NCI-H1417 treated with DMSO at 0.1 percent for 48 hours (cell line): ENCODE measurements at places on chromosomes 6 and 20.

GRCh38 chr20:23358923-23359593 is 2.9 kb upstream of the GZF1 start:
- DNase-seq, result no peak

- no peak for DNase-seq
Observed at GRCh38 chr6:35496036-35496840, 641 bp downstream of the TEAD3 start.

GRCh38 chr6:135383301-135383700 is 114.2 kb downstream of the AHI1 start:
- no peak for DNase-seq

- DNase-seq, result no peak
Observed at GRCh38 chr6:168122521-168122920, 43.5 kb upstream of the FRMD1 start.

GRCh38 chr6:50600280-50600679 is 113.0 kb upstream of the TFAP2D start:
- DNase-seq, result no peak

GRCh38 chr6:70709826-70710225 is 42.1 kb downstream of the SMAP1 start:
- no peak for DNase-seq

DNA sequence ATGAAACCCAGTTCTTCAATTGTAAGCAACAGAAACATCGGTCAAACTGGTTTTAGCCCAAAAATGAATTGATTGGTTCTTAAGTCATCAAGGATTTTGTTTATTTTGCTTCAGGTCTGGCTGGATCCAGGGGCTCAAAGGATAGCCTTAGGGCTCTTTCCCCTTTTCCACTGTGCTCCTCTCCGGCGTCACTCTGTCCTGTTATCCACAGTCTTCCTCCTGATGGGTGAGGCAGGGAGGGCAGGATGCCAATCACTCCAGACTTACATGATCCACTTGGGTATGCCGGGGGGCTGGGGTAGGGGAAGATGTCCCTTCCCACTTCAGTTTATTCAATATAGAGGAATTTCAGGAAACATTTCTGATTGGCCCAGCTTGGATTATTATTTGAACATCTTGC is 40.0 kb downstream of the PLAGL2 start:
- no peak for DNase-seq

DNA sequence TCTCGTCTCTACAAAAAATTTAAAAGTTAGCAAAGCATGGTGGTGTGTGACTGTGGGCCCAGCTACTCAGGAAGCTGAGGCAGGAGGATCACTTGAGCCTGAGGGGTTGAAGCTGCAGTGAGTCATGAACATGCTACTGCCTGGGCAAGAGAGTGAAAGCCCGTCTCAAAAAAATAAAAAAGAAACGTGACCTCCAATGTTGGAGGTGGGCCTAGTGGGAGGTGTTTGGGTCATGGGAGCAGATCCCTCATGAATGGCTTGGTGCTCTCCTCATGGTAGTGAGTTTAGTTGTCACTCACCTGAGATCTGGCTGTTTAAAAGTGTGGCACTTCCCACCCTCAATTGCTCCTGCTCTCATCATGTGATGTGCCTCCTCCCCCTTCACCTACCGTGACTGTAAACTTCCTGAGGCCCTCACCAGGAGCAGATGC is 24.3 kb downstream of the RBL1 start:
- DNase-seq, result no peak

DNA sequence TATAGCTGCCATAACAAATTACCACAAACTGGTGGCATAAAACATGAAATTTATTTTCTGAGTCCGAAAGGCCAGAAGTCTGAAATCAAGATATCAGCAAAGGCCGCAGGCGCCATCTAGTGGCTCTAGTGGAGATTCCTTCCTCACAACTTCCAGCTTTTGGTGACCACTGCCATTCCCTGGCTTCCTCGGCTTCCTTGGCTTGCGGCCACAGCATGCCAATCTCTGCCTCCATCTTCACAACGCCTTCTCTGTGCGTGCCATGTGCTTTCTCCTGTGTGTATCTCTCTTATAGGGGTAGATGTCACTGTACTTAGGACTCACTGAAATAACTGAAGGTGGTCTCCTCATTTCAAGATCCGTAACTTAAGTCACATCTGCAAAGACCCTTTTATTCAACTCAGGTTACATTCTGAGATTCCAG is 5.4 kb upstream of the PLAGL1 start:
- no peak for DNase-seq

GRCh38 chr20:18943542-18943941 is 130.0 kb downstream of the SCP2D1 start:
- no peak for DNase-seq

- no peak for DNase-seq
Observed at GRCh38 chr6:22146931-22147701, 149.7 kb downstream of the PRL start.

GRCh38 chr20:10433623-10434466 is at the start of gene MKKS:
TSS of gene MKKS (minus strand) at chr20:10434222. CDS start at chr20:10413514, 20,708 bp downstream.
- DNase-seq, result peak; percentile 90

DNA sequence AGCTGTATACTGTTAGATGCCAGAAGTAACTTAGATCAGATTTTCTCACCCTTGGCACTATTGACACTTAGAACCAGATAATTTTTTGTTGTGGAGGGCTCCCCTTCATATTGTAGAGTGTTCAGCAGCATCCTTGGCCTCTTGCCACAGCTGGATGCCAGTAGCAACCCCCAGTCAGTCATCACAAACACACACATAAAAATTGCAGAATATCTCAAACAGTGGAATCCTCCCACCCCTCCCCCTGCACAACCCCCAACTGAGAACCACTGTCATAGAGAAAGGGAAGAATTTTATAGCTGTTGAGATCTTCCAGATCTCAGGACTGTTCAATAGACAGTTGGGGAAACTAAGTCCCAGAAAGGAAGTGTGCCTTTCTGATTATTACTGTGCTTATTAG is 81.2 kb upstream of the VSTM2L start:
- DNase-seq, result no peak

DNA sequence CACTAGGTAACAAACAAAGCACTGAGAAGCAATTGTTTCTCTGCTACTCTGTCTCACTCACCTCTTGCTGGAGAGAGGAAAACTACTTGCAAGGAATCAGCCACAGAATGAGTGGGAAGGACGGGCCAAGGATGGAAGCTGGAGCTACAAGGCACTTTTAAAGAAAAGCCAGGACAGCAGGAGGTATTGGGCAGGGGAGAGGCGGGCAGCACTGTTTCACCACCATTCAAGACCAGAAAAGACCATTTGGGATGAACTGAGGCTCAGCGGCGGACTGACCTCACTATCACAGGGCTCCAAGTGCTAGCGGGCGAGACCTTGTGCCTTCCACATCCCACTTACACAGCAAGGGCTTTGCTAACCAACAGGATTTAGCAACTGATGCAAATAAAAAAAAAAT is 137.4 kb downstream of the IPCEF1 start:
- DNase-seq, result no peak

- no peak for DNase-seq
Observed at GRCh38 chr6:18613319-18613925, 226.3 kb downstream of the RNF144B start.

GRCh38 chr6:508614-509013 is 117.1 kb downstream of the IRF4 start:
- DNase-seq, result no peak

DNA sequence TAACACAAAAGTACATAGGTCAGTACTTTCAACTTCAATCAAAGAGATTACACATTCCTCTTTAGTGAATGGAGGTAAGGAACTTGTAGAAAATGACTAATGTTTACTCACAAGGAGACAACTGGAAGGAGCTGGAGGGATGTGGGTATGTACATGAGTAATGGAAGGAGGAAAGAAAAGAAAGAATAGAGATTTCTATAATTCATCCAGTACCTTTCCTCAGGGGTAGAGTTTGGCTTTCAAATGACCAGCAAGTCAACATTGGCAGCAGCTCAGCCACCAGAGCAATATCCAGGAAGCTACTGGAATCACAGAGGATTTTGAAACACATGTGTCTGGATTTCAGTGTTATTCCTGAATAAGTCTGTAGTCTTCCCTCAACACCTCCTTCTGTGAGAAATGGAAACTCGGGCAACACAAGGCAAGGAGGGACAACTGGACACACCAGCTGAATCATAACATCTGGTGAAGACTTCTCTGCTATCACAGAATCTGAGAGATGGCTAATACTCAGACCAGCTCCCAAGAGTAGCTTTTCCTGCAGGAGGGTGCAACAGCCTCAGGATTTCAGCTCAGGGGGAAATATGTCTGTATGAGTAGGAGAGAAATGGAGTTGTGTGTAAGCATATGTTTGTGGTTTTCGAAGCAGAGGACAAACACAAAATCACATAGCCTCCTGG is 98.8 kb downstream of the HAO1 start:
- no peak for DNase-seq

- no peak for DNase-seq
Observed at GRCh38 chr6:161526794-161527193, 252.9 kb upstream of the AGPAT4 start.

DNA sequence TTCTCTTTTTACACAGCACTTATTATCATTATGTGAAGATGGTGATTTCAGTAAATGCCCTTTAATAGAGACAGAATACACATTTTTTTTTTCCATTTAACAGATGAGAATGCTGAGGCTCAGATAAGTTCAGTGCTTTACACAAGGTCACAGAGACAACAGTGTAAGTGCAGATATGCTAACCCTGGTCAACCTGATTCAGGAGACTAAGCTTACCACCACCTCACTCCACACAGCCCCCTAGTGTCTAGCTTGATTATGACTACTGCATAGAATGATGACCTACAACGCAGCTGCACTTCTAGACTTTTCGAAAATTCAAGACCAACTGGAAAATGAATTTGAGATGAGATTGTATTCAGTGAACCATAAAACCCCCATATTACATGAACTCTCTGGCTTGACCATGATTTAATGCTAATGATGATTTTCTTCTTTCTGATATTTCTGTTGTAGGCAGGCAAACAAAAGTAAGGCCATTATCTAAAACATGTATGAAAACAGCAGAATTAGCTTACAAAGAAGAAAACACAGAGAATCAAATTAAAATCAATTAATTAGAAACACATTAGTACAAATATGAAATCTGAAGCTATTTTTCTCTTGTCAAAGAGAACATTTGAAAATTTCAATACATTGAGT is 212.1 kb upstream of the PHACTR1 start:
- DNase-seq, result no peak

GRCh38 chr6:40599555-40599954 is 12.4 kb upstream of the LRFN2 start:
- no peak for DNase-seq

DNA sequence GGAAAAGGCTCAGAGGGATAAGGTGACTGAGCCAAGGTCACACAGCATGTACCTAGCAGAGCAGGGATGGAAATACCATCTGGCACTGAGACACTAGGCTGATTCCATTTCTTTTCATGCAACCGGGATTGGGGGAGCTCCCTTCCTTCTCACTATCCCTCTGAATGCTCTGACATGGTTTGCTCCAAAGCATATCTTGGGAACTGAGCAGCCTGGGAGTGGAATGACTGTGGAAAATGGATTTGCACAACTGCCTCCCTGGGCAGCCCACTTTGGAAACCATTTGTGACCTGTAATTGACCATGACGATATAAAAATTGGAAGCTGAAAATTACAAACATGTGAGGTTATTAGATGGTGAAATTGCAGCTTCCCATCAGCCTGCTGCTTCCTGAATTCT is 309.0 kb upstream of the CHD6 start:
- no peak for DNase-seq

DNA sequence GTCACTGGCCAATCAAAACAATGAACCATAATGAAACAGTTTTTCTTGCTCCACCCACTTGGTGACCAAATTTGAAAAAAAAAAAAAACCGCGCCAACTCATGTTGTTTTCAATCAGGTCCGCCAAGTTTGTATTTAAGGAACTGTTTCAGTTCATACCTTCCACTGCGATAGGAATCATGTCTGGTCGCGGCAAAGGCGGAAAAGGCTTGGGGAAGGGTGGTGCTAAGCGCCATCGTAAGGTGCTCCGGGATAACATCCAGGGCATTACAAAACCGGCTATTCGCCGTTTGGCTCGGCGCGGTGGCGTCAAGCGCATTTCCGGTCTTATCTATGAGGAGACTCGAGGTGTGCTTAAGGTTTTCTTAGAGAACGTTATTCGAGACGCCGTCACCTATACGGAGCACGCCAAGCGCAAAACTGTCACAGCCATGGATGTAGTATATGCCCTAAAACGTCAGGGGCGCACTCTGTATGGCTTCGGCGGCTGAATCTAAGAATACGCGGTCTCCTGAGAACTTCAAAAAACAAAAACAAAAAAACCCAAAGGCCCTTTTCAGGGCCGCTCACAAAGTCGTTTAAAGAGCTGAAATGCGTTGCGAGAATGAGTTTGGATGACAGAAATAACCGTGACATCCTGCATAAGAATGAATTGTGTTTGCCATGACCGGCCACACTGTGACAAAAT is 16.7 kb downstream of the HFE start:
- peak; percentile 84 for DNase-seq
